GM23248 (cell line): ENCODE measurements at places on chromosomes 7 and 10. TPM values are rescaled to one million over a fixed set of nuclear protein-coding genes. Genes with fewer than 3 reads are reported as not detected.

GRCh38 chr10:122019414-122019975 lies 30.5 kb downstream of the TACC2 start:
- DNase-seq = no peak

The HOXA3 gene
- 0.63 and 2.1 TPM in 2 replicates for total RNA-seq

GRCh38 chr7:121428855-121429489 lies 32.9 kb upstream of the FAM3C start:
- DNase-seq = peak; percentile 38

DNA sequence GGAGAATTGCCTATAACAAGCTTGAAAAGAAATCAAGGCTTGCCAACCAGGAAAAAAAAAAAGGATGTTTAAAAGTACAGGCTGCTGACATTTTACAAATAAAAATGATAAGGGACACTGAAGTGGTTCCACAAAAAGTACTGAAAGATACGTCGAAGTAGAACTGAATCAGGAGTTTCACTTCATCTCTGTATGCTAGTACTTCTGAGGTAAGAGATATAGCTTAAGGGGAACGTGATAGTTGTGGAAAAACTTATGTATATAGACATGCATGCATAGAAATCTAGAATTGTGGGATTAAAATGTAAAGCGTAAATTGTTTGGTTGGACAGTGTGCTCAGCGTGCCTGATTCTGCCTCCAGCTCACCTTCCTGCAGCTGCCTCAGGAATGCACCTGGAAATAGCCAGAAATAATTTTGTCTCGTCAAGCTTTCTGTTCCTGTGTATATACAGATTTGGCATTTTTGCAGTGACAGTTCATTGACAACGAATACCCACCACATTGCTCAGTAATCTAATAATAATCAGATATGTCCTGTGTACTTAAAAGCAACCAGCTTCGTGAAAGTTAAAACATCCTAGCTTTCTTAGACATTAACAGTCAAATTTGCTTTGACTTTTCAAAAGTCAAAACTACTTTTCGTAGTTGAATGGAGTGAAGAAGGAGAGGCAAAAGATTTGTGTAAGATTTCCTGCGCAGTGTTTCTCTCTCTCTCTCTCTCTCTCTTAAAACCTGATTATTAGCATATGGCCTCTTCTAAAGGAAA lies 1.4 kb downstream of the SOSTDC1 start:
- DNase-seq = no peak

GRCh38 chr10:9294132-9294663 lies 1239.7 kb downstream of the GATA3 start:
- no peak for DNase-seq

DNA sequence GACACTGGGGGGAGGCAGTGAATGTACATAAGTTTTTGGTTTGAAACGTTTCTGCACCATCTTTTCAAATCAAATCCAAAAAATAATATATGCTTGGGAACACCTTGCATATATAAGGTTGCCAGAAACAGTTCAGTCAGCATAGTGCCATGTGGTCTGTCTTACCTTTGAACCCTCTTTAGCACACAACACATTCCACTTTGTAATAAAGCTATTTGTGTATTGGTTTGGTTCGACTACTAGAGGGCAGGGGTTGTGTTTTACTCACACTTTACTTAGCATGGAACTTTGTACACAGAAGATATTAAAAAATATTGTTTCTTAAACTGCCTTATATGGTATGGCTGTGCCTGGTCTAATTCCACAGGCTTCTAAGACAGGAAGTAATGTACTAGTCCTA lies 43.2 kb downstream of the ALDH18A1 start:
- no peak for DNase-seq

DNA sequence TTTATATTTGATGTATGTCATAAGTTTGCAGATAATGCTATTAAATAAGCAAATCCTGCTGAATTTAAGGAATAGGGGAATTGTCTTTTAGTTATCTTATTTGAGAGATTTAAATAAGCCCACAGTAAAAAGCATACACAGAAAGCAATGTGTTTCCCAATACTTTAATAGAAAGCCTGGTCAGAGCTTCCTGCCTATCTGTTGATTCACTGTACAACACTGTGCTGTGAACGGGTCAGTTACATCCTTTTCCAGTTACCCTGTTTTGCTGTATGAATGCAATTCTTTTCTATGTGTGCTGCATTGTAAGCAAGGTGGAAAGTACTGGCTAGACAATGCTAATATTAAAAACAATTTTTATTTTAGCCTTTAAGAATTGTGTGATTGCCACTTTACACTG lies 81.2 kb downstream of the ANKRD7 start:
- DNase-seq = no peak

GRCh38 chr7:135678612-135679575 lies 16.6 kb downstream of the STMP1 start:
- DNase-seq = peak; percentile 80

- no peak for DNase-seq
These were observed 67.6 kb upstream of the PITRM1 start for GRCh38 chr10:3239920-3240894.

The PROSER2 gene
- total RNA-seq = 1.2 and 1.4 TPM in 2 replicates

- no peak for DNase-seq
These were observed 120.7 kb downstream of the MKX start for GRCh38 chr10:27624941-27625340.

- DNase-seq = no peak
These were observed 316.0 kb downstream of the GFRA1 start for GRCh38 chr10:115957012-115957399.

DNA sequence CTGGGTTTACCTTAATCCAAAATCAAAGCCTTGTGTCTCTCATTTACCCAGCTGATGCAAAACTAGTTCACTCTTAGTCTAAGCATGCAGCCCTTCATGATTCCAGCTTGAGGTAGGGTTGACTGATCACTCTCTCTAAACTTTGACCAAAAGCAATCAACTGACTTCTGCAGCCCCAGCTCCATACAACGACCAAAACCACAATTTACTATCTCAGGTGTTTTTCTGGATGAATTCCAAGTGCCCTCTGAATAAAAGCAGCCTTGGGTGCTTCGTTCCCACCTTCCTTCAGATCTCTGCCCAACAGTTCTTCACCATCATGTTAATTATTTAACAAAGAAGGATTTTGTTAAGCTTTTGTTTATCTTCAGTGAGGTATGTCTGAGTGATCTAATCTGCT lies 62.6 kb downstream of the CCDC6 start:
- DNase-seq = no peak

GRCh38 chr7:98753989-98754479 lies 115.8 kb downstream of the TMEM130 start:
- no peak for DNase-seq

The GPR146 gene
- 9.7 and 10.2 TPM in 2 replicates for total RNA-seq

The GNAT3 gene
- not detected in 2 replicates for total RNA-seq

The SPDYE16 gene
- total RNA-seq = not detected in 2 replicates

The COL17A1 gene
- total RNA-seq = 0.25 TPM in 1 of 2 replicates, not detected in the other

The NPFFR1 gene
- not detected in 2 replicates for total RNA-seq

The NYAP1 gene
- total RNA-seq = not detected in 2 replicates

DNA sequence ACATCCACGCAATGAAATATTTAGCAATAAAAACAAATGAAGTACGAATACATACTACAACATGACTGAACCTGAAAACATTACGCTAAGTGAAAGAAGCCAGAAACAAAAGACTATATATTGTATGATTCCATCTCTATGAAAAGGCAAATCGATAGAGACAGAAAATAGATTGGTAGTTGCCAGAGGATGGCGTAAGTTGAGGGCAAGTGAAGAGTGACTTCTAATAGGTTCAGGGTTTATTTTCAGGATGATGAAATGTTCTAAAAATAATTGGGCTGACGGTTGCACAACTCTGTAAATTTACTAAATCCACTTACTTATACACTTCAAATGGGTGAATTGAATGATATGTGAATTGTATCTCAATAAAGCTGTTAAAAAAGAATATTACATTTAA lies 39.5 kb upstream of the TECTB start:
- no peak for DNase-seq

GRCh38 chr7:96837593-96837992 lies 127.9 kb upstream of the SEM1 start:
- DNase-seq = no peak

DNA sequence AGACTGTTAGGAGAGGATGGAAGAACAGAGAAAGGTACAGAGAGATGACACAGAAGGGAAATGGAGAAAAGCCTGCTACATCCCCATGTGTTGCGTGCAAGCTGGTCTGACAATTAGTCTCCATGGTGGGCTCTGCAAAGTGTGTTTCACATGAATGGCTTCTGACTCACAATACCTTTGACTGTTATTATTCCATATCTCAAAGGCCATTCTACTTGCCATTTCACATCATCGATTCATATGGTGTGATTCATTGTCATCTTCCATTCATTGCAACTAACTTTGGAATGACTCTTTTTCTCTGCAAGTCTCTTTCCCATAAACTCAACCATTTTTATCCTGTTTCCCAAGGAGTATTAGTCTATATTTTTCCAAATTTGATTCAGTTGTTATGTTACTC lies 208.9 kb upstream of the INHBA start:
- peak; percentile 79 for DNase-seq

DNA sequence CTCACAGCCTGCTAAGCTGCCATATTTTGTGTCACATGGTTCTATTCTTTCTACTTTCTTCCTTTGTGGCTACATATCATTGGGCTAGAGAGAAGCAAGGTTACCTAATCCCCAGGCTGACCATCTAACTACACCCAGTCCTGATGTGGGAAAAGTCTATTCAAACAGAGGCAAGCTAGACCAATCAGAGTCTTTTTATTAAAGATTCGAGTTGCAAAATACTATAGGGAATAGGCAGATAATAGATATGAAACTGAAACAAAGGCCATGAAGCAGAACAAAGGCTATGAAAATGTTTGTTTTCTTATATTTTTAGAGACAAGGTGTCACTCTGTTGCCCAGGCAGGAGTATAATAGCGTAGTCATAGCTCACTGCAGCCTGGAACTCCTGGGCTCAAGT lies 36.7 kb downstream of the MTERF1 start:
- DNase-seq = no peak

The TMEM178B gene
- 0.22 and 0.25 TPM in 2 replicates for total RNA-seq

GRCh38 chr7:83162402-83163256 lies at the start of gene PCLO:
PCLO (minus strand) TSS chr7:83162884; CDS start chr7:83162592, 292 bp downstream.
- peak; percentile 53 for DNase-seq

The MCM10 gene
- total RNA-seq = 3.4 and 5.2 TPM in 2 replicates

DNA sequence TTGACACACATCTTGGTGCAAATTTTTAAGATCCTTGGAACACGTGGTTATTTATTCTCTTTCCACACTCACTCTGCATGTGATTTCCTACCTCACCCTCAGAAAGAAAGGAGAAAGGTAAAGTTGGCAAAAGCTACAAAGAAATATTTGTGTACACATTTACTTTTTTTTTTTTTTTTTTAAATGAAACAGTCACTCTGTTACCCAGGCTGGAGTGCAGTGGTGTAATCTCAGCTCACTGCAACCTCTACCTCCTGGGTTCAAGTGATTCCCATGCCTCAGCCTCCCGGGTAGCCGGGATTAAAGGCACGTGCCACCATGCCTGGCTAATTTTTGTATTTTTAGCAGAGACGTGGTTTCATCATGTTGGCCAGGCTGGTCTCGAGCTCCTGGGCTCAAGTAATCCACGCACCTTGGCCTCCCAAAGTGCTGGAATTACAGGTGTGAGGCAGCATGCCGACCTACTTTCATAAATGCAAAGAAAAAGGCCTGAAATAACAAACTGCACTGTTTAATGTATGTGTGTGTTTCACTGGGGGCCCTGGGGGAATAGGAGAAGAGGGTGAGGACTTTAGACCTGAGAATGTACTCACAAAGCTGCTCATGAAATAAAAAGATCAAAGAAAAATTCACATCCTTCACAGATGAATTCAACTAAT lies 71.6 kb upstream of the GRID1 start:
- DNase-seq = no peak

DNA sequence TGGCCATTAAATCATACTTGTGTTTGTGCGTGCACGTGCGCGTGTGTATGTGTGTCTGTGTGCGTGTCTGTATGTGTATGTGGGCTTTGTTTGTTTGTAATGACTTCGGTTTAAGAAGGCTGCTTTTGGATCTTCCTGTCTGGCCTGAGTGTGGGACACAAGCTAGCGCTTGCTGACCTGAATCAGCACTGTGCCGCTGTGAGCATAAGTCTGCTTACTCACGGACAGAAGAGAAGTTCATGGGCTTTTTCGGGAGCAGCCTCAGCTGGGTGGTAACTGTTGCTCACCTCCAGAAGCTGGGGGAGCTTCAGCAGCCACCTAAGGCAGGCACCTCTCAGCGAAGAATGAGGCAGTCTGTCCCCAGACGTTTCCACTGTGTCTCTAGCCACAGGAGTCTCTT lies 56.1 kb upstream of the TRUB1 start:
- no peak for DNase-seq

DNA sequence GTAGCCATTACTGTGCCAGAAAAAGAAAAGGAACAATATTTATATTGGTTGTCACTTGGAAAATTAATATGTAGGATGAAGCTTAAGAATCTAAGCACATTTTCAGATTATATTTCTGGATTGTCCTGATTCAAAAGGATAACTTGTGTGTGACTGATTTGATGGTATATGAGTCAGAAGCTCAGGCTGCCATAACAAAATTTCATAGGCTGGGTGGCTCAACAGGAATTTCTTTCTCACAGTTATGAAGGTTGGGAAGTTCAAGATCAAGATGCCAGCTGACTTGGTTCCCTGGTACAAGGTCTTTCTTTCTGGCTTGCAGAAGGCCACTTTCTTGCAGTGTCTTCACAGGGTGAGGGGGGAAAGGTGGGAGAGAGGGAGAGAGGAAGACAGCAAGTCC lies 108.5 kb downstream of the ST7 start:
- DNase-seq = peak; percentile 48

DNA sequence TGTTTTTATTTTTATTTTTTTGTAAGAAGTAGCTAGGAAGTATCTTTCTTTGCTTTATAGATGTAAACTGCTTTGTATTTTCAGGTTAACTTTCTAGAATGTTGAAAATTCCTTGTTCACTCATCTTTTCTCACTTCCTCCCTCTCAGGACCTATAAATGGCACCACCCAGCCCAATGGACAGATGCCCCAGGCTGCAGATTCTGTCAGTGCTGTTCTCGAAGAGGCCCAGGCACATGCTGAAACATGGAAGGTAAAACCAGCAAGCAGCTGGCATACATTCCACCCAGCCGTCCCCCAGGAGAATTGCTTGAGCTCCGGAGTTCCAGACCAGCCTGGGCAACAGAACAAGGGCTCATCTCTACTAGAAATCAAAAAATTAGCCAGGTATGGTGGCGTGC lies 47.1 kb upstream of the PDSS1 start:
- no peak for DNase-seq
